ENCODE measurements at places on chromosomes 2 and 18.

DNA sequence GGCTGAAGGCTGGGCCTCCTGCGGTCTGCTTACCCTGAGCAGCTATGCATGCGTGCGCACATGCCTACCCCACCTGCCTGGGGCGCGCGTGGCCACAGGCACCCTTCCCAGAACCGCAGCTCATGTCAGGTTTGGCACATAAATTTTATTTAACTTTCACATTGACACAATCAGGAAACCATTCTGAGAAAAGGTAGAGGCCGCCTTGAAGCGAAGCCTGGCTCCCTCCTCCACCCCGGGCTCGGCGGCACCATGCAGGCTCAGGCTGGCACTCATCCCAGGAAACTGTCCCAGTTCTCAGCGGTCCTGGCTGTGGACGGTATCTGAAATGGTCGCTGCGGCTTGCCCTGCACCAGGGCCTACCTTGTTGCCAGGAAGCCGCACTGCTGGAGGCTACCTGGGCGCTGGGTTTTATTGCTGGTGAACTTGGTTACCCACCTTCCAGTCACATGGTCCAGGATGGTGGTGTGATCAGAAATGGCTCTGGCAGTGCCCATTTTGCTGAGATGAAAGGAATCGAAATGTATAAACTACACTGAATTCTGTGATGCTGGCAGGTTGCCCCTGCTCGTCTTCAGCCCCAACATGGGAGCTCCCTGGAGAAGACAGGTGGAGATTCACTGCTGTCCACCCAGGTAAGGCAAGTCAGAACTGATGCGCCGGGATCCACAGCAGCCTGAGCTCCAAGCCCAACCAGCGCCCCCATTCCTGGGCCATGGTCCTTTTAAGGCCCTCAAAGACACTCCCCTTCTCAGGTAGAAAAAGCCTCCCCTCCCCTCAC lies 25.5 kb downstream of the CHST10 start:
- DNase-seq = no peak

GRCh38 chr2:127155947-127156346 lies 49.0 kb upstream of the BIN1 start:
- peak; percentile 96 for DNase-seq

- DNase-seq = no peak
Observed at GRCh38 chr2:104068665-104069064, 785.2 kb upstream of the POU3F3 start.

GRCh38 chr2:115369400-115369799 lies 927.0 kb downstream of the DPP10 start:
- no peak for DNase-seq

DNA sequence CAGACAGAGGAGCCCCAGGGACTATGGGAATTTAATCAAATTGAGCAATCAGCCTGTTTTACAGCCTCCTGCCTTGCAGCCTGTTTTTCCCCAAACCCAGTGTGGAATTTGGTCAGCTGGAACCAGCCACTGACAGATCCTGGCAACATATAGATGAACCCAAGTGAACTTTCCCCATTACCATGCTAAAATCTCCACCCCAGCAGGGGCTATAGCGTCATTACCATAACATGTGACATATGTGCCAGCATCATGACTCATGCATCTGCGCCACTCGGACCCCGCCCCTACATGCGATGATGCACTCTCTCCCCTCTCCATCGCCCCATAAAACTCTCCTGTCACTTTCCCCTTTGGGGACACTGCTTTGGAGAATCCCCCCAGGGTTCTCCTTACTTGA lies 17.3 kb upstream of the FEZ2 start:
- DNase-seq = peak; percentile 46

- no peak for DNase-seq
Observed at GRCh38 chr2:239283961-239284795, 116.6 kb downstream of the HDAC4 start.

- no peak for DNase-seq
Observed at GRCh38 chr2:9979977-9980376, 28.5 kb downstream of the GRHL1 start.

- DNase-seq = no peak
Observed at GRCh38 chr18:55327454-55327853, 260.5 kb downstream of the TCF4 start.

- DNase-seq = no peak
Observed at GRCh38 chr18:13131283-13131682, 87.3 kb upstream of the LDLRAD4 start.

DNA sequence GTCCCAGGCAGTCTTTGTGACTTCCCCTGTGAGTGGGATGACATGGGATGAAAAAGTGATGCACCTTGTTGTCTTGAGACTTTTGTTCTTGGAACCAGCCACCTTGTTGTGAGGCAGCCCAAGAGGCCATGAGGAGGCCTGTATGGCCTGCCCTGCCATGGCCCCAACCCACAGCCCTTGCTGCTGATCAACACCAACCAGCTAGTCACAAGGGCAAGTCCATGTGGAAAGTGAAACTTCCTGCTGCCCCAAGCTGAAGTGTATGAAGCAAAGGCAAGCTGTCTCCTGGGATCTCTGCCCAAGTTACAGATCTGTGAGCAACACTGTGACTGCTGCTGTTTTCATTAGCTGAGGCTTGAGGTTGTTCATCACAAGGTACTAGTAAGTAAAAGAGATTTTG lies 21.6 kb downstream of the TMEM18 start:
- no peak for DNase-seq

DNA sequence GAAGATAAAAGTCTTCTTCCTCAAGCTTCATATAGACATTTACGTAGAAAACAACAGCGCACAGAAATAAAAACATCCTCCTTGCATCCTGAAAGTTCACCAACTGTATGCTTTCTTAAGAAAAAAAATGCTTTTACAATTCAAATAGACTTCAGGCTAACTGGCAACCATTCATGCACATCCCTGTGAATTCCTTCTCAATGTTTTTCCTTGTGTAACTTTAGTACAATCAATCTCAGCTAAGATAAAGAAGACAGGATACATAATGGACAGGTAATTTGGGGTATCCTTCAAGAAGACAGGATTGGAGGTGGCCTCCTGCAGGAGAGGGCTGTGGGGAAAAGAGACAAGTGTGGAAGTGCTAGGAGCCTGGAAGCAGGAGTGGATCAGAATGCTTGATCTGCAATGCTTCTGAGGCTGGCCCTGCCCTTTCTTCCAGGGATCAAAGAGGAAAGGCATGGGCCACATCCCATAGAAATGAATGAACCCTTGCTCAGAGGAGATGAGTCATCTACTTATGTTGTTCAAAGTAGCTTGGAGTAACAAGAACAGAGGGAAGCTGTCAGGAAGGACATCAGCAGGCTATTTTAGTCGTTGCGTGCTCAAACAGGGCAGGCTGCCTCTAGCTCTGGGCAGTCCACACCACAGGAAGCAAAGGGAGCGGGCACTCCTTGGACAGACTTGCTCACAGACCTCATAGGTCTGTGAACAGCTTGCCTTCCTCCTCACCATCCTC lies 126.6 kb downstream of the TMEM131 start:
- DNase-seq = peak; percentile 69

- DNase-seq = peak; percentile 76
Observed at GRCh38 chr2:96788442-96789244, 27.4 kb upstream of the CNNM3 start.

- no peak for DNase-seq
Observed at GRCh38 chr2:119293900-119294299, 70.3 kb downstream of the STEAP3 start.

- no peak for DNase-seq
Observed at GRCh38 chr18:62026586-62026985, 133.8 kb upstream of the RNF152 start.

- DNase-seq = no peak
Observed at GRCh38 chr2:181911830-181912229, 20.3 kb downstream of the ITPRID2 start.

GRCh38 chr2:53960476-53960875 lies 10.3 kb downstream of the PSME4 start:
- DNase-seq = no peak

GRCh38 chr2:23566241-23567142 lies 181.5 kb downstream of the KLHL29 start:
- no peak for DNase-seq

- DNase-seq = no peak
Observed at GRCh38 chr2:167297292-167297691, 409.0 kb downstream of the XIRP2 start.

GRCh38 chr2:134008837-134009236 lies 245.0 kb upstream of the MGAT5 start:
- DNase-seq = no peak

DNA sequence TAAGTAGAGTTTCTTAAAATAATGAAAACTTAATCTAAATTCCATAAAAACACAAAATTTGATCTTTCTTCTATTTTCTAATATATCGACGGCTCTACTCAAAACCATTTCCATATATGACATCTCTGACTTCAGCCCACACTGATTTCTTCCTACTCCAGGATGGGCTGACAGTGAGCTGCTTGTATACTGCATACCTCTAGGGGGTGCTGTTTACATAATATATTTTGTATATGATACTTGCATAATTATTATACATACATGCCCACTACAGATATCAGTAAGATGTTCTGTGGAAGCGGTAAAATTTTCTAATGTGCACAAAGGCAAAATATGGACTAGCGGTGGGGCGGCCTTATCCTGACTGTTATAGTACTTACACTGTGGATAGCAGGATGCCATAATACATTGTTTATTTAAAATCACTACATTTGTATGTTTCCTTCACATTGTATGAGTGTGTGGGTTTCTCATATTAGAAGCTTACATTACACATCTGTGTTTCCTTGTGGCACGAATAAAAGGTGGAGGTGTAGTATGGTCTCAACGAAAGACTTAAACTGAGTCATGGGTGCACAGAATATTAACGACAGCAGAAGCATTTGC lies 66.1 kb upstream of the NXPH2 start:
- peak; percentile 46 for DNase-seq

DNA sequence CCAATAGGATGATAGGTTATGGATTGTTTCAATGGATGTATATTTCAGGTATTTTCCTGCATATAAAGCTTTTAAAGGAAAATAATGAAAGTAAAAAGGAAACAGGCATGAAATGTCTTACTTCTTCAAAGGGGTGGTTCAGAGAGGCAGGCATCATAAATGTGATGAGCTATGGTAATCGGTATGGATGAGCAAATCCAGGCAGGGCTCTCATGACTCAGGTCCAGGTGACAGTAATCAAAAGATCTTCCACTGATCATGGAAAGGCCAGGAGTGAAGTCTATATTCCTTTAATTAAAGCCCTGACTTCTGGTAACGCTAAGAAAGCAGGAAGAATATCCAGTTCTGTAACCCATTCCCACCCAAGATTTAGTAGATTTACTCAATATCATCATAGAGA lies 48.7 kb upstream of the RGPD4 start:
- DNase-seq = no peak

GRCh38 chr2:219278655-219279150 lies 463 bp upstream of the DNAJB2 start:
- no peak for DNase-seq

- DNase-seq = no peak
Observed at GRCh38 chr18:34033968-34034367, 190.7 kb downstream of the NOL4 start.

DNA sequence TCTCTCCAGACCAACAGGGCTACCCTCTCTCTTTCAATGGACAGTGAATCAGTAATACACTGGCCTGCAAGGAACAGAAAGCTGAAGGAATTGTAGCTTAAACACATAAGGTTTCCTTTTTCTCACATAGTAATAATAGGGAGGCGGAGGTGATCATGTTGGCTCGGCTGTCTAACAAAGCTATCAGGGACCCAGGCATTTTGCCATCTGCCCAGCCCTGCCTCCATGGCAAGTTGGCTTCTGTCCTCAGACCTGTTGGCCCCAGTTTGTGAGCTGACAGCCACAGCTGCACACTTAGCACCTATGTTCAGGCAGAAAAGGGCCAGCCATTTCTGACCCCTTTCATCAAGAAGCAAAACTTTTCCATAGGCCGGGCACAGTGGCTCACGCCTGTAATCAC lies 2.0 kb upstream of the CHRNG start:
- DNase-seq = no peak

DNA sequence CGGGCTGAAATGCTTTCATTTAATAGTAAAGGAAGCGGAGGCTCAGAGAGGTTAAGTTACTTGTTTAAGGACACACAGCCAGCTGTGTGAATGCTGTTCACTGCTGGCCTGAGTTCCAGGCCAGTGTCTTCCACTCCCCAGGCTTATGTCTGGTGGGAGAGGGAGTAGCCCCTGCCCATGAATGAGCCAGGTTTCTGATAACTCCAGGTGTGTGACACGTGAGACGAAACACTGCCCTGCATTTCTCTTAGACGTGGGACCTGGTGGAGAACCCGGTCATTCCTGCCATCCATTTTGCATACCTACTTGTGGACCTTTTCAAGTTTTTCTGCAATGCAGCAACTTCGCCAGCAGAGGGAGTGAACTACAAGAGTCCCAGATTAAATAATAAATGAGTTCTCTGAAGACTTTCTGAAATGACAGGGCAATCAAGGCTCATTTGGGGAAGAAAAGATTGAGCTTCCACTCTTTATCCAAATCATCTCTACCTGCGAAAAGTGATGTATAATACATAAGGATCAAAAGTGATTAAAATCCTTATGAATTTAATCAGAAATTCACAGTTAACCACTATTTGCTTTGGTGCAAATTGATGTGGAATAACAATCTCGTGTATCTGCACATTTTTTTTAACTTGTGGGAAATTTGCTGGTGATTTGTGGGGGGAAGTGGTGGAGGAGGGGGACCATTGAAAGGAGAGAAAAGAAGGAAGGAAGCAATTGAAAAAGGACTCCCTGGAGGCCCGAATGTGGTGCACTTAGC lies 79.4 kb upstream of the ASB18 start:
- DNase-seq = peak; percentile 75

DNA sequence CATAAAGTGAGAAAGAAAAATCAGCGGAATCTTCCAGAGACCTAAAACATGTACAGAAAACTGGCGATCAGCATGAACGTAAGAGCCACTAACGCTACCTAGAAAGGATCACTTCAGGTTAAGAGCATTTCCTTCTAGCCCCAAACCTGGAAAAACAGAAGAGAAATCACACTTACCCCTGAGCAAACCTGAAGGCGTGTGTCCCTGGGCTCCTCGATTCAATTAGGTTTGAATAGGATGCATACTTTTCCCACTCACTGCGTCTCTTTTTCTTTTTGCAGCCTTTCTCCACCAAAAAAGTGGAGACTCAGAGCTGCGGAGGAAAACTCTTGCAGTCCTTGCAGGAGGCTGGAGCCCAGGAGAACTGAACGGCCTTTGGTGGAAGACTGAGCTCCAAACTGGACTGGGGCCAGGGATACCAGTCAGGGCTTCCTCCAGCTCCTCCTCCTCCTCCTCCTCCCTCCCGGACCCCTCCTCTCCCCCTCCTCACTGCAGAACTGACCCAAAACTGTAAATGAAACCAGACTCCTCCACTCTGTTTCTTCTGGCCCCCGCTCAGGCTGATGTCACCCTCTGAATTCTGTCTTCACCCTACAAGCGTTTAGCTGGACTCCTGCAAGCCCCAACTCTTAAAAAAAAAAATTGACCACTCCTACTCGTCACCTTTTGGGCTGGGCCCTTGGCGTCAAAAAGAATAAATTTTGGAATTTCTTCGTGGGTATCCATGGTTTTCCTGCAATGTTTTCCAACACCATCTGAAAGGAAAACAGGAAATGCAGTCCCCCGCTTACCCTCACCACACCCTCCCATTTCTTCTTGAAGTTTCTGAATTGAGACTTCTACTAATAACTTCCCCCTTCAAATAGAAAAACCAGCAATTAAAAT lies at the start of gene COL6A3:
Gene COL6A3 (minus strand): TSS at position 388 of the 885 bp plus-strand sequence. CDS start 17,347 bp downstream, outside the sequence.
- peak; percentile 97 for DNase-seq

GRCh38 chr2:228901531-228901930 lies 369.6 kb downstream of the PID1 start:
- no peak for DNase-seq

GRCh38 chr2:109721135-109721534 lies 73.0 kb upstream of the RGPD5 start:
- DNase-seq = no peak

- no peak for DNase-seq
Observed at GRCh38 chr2:225998653-225999052, 599.1 kb downstream of the NYAP2 start.

GRCh38 chr18:25815659-25816058 lies 274.8 kb downstream of the SS18 start:
- no peak for DNase-seq
